Stimulated activated CD4-positive, alpha-beta T cell treated with anti-CD3 and anti-CD28 coated beads, Interleukin-12 subunit alpha, Interleukin-12 subunit beta, amount 100 ng/mL, for 48 hours (primary cell): ENCODE measurements at places on chromosomes 16 and 17.

GRCh38 chr16:89197033-89197632 is 3.2 kb downstream of the SLC22A31 start:
- no peak for DNase-seq

- peak; percentile 88 for DNase-seq
These were observed 1.5 kb downstream of the HCFC1R1 start for GRCh38 chr16:3022208-3022683.

GRCh38 chr17:9090641-9091096 is 69.4 kb downstream of the NTN1 start:
- no peak for DNase-seq

GRCh38 chr17:73311428-73311780 is 397 bp downstream of the CDC42EP4 start:
- no peak for DNase-seq

GRCh38 chr16:85210423-85211169 is 98.3 kb upstream of the CIBAR2 start:
- DNase-seq = no peak

GRCh38 chr17:19785854-19786253 is 37.8 kb upstream of the ALDH3A1 start:
- DNase-seq = no peak

GRCh38 chr16:9425236-9425635 is 333.8 kb downstream of the HAPSTR1 start:
- no peak for DNase-seq

GRCh38 chr16:82135844-82136243 is 34.2 kb downstream of the MPHOSPH6 start:
- no peak for DNase-seq

DNA sequence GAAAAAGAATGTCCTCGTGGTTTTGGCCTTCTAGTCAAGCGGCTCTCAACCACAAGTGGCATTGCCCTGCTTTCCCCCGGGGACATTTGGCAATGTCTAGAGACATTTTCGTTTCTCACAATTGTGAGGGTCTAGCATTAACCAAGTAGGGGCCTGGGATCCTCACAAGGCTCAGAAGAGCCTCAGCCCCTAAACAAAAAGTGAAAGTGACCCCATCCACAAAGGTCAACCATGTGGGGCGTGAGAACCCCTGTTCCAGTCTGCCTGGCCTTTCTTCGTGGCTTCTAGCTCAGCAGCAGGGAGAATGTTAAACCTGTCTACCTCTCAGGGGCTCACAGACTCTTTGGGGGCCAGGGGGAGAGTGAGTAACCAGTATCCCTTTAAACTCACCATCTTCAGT is 4.8 kb upstream of the RPL38 start:
- DNase-seq = no peak

GRCh38 chr17:82560802-82561428 is 41.4 kb downstream of the FOXK2 start:
- DNase-seq = no peak

- no peak for DNase-seq
These were observed 30.7 kb downstream of the PRKAR1A start for GRCh38 chr17:68542698-68543463.

- DNase-seq = no peak
These were observed 4.4 kb upstream of the SCPEP1 start for GRCh38 chr17:56973520-56973919.

DNA sequence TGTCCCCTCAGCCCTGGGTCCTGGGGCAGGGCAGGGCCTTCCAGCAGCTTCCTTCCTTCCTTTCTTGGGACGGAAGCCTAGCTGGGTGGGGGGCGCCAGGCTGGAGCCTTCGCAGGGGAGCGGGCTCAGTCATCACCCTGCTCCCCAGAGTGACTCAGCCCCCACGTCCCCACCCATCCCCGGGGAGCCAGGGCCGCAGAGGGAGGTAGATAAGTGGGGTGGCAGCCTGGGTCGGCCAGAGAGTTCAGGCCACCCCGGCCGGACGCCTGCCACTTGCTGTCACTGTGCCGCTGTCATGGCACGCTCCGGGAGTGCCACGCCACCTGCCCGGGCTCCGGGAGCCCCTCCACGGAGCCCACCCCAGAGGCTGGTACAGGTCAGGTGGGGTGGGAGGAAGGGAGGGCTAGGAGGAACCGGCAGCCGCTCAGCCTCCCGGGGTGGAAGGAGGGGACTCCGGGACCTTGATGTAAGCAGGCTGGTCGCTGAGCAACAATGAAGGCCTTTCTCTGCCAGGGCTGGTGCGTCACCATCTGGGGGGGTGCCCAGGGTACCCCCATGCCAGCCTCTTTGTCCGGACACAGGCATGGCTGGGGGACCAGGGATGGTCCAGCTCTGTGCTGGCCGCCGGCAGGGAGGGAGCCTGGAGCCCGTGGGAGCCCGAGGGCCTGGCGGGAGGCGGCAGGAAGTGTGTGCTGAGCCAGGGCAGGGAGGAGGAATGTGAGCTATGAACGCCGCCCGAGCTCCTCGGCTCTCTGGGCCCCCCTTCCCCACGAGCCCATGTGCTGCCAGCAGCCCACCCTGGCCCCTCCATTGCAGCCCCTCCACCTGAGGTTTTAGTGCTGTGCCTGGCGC is 6.6 kb downstream of the NHERF2 start:
- no peak for DNase-seq

GRCh38 chr16:14641206-14641605 is 8.5 kb downstream of the BFAR start:
- no peak for DNase-seq

DNA sequence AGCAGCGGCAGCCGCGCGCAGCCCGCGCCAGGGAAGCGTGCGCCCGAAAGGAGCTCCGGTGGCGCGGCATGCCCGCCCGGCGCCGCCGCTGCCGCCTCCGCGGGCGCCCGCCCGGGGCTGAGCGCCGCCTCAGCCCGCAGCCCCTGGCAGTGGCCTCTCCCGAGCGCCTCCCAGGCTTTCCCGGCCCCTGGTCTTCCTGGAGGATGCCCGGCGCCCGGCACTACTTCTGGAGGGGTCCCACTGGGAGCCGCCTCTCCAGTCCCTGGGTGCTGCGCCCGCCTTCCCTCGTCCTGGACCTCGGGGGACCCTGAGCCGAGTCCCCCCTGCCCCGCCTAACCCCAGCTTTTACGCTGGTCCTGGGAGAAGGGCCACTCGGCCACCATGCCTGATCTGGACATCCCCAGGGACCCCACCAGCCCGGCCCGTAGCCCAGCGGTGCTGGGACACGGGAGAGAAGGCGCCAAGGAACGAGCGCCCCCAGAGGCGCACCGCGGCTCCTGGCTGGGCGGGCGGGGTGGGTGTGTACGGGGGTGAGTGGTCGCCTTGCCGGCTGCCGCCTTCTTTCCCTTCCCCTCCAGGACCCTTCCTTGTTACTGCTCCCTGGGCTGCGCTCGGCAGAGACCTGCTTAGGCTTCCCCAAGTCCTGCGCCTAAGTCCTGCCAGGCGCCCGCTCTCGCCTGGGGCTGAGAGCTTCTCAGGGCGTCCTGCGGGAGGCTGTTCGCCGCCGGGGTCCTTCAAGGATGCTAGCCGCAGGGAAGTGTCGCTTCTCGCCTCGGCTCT is 704 bp downstream of the ASIC2 start:
- DNase-seq = no peak

DNA sequence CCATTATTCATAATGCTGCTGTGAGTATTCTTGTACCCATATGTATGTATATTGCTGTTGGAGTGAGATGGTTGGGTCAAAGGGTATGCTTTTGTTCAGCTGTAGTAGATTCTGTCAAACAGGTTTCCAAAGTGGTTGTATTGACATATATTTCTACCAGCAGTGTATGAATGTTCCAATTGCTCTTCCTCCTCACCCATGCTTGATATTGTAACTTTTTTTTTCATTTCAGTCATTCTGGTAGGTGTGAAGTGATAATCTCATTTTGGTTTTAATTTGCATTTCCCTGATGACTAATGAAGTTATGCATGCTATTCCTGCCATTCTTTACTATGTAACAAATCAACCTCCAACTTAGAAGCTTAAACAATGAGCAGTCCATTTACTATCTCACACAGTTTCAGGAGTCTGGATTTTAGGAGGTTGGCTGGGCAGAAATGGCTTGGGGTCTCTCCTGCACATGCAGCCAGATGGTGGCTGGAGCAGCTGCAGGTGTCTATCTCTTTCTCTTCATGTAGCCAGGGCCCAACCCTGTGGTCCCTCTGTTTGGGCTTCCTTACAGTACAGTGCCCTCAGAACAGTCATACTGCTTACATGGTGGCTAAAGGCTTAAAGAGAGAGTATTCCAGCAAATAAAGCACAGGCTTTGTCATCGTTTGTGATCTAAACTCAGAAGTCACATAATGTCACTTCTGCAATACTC is 21.2 kb downstream of the ERAL1 start:
- peak; percentile 9 for DNase-seq

DNA sequence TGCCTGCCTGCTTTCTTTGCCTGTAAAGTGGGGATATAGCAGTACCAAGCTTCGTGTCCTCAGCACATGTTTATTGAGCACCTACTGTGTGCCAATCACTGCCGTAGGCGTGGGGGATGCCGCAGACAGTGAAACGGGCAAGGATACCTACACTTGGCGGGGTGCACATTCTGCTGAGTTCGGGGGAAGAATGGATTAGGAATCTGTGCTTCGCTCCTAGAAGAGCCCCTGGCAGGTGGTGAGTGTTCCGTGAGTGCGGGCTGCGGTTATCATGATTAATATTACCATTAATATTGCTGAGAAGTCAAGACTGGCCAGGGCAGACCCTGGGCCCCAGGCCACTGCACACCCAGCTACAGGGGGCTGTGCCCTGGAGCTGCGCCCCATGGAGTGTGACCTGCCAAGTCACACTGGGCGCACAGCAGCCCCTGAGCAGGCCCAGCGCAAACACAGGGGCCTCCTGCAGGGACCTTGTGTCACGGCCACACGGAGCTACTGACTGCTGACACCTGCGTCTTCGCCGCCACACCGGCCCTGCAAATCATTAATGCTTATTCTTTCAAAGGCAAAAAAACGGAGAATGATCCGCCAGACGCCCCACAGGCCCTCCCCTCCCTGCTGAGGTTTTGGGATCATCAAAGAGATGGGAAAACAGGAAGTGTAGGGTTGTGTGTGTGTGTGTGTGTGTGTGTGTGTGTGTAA is 213.4 kb upstream of the GSE1 start:
- no peak for DNase-seq

DNA sequence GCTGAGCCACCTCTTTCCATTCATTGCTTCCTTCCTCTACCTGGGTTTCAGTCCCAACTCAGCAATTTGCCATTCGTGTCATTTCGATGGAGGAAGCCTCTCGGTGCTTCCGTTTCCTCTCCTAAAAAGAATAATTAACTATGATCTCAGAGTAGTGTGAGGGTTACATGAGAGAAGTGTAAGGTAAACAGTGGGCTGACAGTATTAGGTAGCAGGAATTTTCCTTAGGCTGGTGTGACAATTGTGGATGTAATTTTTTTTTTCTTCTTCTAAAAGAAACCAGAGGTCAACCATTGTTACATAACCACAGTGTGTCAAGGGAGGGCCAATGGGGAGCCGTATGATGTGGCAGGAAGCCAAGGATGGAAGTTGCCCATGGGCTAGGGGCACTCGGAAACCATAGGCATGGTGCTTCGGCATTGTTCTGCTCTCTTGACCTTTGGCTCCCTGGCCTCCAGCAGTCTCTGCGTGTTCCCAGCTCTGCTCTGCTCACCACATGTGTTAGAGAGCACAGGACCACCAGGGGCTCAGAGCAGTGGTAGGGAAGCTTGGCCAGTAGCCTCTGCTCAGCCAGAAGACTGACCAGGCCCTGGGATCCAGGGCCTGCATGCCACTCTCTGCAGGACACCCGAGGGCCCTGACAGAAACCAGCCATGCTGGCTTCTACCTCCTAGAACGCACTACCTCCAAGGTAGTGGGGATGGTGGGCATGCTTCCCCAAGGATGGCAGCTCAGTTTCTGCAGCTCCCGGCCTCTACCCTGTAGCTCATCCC is 2.0 kb upstream of the TOP2A start:
- DNase-seq = no peak

- peak; percentile 73 for DNase-seq
These were observed 8.2 kb downstream of the SYNGR2 start for GRCh38 chr17:78176548-78177025.

DNA sequence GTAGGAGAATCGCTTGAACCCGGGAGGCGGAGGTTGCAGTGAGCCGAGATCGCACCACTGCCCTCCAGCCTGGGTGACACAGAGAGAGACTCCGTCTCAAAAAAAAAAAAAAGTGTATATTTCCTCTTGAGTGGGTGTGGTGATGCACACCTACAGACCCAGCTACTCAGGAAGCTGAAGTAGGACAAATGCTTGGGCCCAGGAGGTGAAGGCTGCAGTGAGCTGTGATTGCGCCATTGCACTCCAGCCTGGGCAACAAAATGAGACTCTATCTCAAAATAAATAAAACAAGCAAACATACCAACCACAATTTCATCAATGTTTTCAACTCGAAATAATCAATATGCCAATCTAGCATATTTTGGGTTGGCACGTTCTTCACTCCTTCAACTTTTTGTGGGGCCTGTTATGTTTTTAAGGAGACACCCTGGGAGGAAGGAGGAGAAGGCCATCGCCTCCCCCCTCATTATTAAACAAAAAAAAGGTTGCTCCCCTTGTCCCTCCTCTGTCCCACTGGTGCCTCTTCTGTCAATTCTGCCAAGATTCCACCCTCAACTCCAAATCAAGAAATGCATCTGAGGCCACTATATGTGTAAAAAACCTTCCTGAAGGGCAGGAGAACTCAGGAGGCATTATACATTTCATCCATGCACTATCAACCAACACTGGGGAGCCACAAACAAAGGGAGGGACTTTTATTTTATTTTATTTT is 52.4 kb upstream of the ATF7IP2 start:
- no peak for DNase-seq

DNA sequence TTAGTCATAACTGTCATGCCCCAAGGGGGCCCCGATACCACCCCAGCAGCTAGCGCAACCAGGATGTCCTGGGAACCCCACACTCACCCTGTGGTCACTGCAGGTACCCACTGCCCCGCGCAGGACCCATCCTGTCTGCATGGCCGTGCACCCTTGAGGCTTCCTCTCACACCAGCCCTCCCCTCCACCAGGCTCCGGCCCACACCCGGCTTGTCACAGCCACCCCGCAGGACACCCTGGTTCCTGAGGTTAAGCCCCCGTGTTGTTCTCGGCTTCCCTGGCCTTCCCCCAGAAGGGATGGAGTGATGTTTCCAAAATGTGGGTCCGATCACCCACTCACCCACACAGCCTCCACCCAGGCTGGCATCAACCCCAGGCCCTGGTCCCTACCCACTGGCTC is 7.5 kb downstream of the DNASE1L2 start:
- no peak for DNase-seq

- no peak for DNase-seq
These were observed 23.6 kb upstream of the ENPP7 start for GRCh38 chr17:79706931-79707850.

DNA sequence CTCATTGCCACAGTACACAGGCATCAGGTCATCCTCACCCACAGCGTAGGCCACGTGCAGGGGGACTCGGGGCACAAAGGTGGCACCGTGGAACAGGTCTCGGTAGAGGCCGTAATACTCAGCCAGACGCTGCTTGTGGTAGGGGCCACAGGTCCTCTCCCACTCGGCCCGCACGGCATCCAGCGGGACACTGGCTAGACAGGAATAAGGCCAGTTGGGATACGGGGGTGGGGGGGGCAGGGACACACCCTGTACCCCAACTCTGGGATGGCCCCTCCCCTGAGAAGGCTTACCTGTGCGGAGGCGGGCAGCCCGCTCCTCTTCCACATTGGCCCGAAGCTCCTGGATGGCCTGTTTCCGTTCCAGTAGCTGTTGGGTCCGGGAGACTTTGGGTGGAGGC is 3.0 kb downstream of the MRPL38 start:
- no peak for DNase-seq

- DNase-seq = no peak
These were observed 10.3 kb downstream of the PHAF1 start for GRCh38 chr16:67120025-67120424.
